Ovary (tissue), 10 donors: ENCODE measurements at places on chromosomes 7 and 10. TPM values are rescaled to one million over a fixed set of nuclear protein-coding genes. Genes with fewer than 3 reads are reported as not detected.

ATE1 gene
- 35.2 TPM for total RNA-seq

GRCh38 chr10:55273946-55274345 lies 472.9 kb upstream of the PCDH15 start:
- no peak for DNase-seq
- H3K4me3 ChIP-seq, result no peak overlapping the region
- no peaks in the 10 kb centered on the region for H3K36me3 ChIP-seq
- H3K27me3 ChIP-seq, result no peaks in the 10 kb centered on the region

- no peak overlapping the region for H3K27ac ChIP-seq
- no peak for DNase-seq
- H3K4me3 ChIP-seq, result no peak overlapping the region
- H3K4me1 ChIP-seq, result no peaks in the 10 kb centered on the region
- no peaks in the 10 kb centered on the region for H3K27me3 ChIP-seq
- no peaks in the 10 kb centered on the region for H3K36me3 ChIP-seq
Observed at GRCh38 chr7:45599851-45600706, 25.9 kb downstream of the ADCY1 start.

DNA sequence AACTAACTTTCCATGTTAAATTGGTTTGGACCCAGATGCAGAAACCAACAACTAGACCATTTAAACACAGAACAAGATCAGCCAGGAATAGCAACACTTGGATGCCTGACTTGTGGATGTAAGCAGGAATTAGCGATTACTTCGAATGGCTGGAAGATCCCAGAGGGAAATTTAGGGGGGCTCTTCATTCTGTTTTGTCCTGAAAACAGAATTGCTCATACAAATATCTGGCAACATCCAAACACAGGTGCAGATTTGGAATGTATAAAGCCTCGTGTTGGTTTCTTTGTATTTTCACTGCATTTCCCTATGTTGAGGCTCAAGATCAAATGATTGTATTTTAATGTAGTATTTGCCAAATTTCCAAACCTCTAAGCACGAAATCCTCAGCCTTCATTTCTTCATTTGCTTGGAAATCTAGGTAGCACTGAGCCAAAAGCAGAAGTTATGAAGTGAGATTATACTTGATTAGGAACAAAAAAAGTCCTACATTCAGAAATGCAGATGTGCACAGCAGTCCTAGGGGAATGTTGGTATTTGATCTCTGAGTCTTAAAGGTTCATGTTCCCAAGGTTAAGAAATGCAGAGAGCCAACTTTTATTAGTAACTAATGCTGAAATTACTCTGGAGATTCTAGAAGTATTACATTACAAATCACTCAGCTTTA lies 248.7 kb upstream of the TCF7L2 start:
- no peak overlapping the region for H3K27ac ChIP-seq
- no peaks in the 10 kb centered on the region for H3K36me3 ChIP-seq
- H3K27me3 ChIP-seq, result no peaks in the 10 kb centered on the region

DNA sequence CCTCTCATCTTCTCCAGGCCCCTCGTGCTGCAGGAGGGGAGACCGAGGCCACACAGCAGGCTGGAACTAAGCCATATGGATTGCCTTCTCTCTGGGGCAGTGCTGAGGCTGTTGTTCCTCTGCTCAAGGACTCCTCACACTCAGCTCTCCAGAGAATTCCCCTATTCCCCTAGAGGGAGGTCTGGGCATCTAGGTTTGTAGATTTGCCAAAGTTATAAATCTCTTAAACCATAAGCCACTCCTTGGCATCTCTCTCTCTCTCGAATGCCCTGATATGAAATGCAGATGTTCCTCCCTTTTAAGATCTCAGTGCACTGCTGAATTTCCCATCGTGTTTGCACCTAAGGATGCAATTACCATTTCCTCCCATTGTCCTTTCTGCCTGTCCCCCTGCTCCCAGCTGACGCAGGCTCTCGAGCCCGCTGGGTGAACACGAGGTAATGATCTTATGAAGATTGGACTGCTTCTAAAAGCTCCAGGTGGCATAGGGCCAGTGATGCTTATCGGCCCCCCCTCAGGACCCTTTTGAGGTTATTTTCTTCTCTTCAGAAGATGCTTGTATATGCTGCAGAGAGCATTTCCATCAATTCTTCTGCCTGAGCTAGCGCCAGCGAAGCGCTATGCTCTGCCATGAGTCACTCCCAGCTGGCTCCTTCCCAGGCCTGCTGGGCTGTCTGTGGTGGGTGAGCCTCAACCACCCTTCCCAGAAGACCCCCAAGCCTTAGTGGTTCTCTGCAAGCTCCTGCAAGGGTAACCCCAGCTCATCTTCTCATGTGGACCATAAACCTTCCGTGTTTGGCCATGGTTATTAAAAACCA lies 41.6 kb upstream of the AQP1 start:
- DNase-seq, result no peak
- H3K27ac ChIP-seq, result no peak overlapping the region
- no peak overlapping the region for H3K4me3 ChIP-seq
- no peaks in the 10 kb centered on the region for H3K4me1 ChIP-seq
- H3K36me3 ChIP-seq, result no peaks in the 10 kb centered on the region
- no peaks in the 10 kb centered on the region for H3K27me3 ChIP-seq

- H3K4me3 ChIP-seq, result no peak overlapping the region
- H3K27me3 ChIP-seq, result no peaks in the 10 kb centered on the region
- H3K27ac ChIP-seq, result no peak overlapping the region
- no peak for DNase-seq
- H3K36me3 ChIP-seq, result no peaks in the 10 kb centered on the region
- no peaks in the 10 kb centered on the region for H3K4me1 ChIP-seq
Observed at GRCh38 chr7:49703881-49704280, 69.6 kb upstream of the VWC2 start.

MRC1 gene
- 39.9 TPM for total RNA-seq

GRCh38 chr7:30916767-30917166 lies 5.1 kb downstream of the AQP1 start:
- H3K4me3 ChIP-seq, result no peak overlapping the region
- no peak overlapping the region for H3K27ac ChIP-seq

- DNase-seq, result no peak
- H3K36me3 ChIP-seq, result no peaks in the 10 kb centered on the region
- no peaks in the 10 kb centered on the region for H3K4me1 ChIP-seq
Observed at GRCh38 chr10:58393317-58393716, 8.1 kb downstream of the TFAM start.

- H3K27ac ChIP-seq, result no peak overlapping the region
- no peaks in the 10 kb centered on the region for H3K36me3 ChIP-seq
- no peak overlapping the region for H3K4me3 ChIP-seq
- H3K4me1 ChIP-seq, result no peaks in the 10 kb centered on the region
- no peaks in the 10 kb centered on the region for H3K27me3 ChIP-seq
Observed at GRCh38 chr10:3008518-3009195, 58.7 kb upstream of the PFKP start.

SEMA3C gene
- total RNA-seq, result 56.5 TPM

- H3K36me3 ChIP-seq, result no peaks in the 10 kb centered on the region
- H3K4me1 ChIP-seq, result peaks cover 2% of the 10 kb centered on the region
- no peaks in the 10 kb centered on the region for H3K27me3 ChIP-seq
Observed at GRCh38 chr7:121447243-121447910, 51.3 kb upstream of the FAM3C start.

DNA sequence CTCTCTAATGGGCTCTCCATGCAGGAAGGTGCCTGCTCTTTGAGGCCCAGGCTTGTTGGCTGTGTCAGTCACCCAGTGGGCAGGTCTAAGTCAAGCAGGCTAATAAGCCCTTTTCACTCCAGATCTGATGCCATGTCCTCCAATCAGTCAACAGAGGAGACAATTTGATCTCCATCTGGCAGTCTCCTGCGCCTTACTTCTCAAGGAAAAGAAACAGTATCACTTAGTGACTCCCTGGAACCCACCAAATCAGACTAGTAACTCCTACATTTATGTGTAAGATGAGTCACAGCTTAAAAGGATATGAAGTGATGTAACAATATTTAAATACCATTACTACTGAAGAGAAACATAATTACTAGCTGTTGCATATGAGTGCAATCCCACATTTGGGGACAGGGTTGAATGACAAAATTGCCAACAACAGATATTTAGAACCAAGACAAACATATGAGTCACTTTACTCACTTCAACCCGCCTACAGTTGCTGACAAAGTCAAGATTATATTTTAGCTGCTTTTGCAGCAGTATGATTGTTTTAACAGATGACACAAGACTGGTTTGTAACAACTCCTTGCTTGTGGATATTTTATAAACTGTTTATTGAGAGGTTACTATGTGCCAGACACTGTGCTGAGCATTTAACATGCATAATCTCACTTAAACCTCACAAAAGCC lies 72.1 kb downstream of the USP6NL start:
- DNase-seq, result no peak
- H3K27ac ChIP-seq, result no peak overlapping the region
- no peak overlapping the region for H3K4me3 ChIP-seq
- H3K36me3 ChIP-seq, result no peaks in the 10 kb centered on the region
- no peaks in the 10 kb centered on the region for H3K4me1 ChIP-seq

TMEM184A gene
- 1.6 TPM for total RNA-seq

DNA sequence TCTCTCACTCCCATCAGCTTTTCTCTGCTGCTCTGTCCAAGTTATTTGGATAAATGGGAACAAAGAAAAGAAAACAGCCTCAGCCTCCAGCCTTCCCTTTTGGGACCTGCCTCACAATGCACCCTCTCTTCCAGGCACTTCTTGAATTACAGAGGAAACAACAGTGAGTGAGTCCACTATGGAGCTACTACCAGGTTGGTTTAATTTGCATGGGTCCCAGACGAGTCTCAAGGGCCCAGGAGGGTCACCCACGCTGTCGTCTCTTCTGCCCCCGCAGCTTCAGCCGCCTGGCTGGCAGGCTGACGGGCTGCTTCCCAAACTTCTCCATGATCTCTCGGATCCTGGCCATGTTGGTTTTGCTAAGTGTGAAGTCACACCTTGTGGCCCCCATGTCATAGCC lies 80.4 kb downstream of the GPR26 start:
- no peak for DNase-seq
- H3K4me3 ChIP-seq, result no peak overlapping the region
- no peak overlapping the region for H3K27ac ChIP-seq
- no peaks in the 10 kb centered on the region for H3K4me1 ChIP-seq

DNA sequence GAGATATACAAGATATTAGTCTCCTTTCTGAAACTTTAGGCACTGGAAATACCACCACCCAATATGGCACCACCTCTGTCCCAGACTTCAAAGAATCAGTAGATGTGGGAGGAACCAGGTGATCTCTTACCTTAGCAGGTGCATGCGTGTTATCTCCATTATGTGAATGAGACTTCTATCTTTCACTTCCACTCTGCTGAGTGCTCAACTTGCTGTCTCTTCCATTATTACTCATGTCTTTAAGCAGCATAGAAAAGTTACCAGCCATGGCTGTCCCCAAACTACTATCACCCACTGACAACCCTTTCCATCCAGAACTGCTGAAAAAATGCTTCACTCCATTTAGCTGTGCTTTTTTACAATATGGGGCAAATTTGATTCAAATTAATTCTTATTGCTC lies 101.5 kb upstream of the PRSS1 start:
- DNase-seq, result no peak
- no peak overlapping the region for H3K27ac ChIP-seq
- no peaks in the 10 kb centered on the region for H3K36me3 ChIP-seq
- H3K4me1 ChIP-seq, result no peaks in the 10 kb centered on the region
- no peaks in the 10 kb centered on the region for H3K27me3 ChIP-seq

GRCh38 chr10:95290461-95291364 lies at the start of gene PDLIM1:
PDLIM1 (minus strand) TSS chr10:95291003; CDS start chr10:95290915, 88 bp downstream.
- no peaks in the 10 kb centered on the region for H3K4me1 ChIP-seq
- H3K27me3 ChIP-seq, result no peaks in the 10 kb centered on the region
- no peaks in the 10 kb centered on the region for H3K36me3 ChIP-seq
- peak within 1 kb of the TSS; percentile 89 for H3K4me3 ChIP-seq
- DNase-seq, result peak; percentile 56

C10orf95 gene
- 0.37 TPM for total RNA-seq
